ENCODE measurements at places on chromosomes 2 and 18.

- DNase-seq, result peak; percentile 56
These were observed 58.3 kb downstream of the WDR7 start for GRCh38 chr18:56709463-56709862.

- DNase-seq, result no peak
These were observed 541.2 kb downstream of the NUP35 start for GRCh38 chr2:183665425-183665824.

DNA sequence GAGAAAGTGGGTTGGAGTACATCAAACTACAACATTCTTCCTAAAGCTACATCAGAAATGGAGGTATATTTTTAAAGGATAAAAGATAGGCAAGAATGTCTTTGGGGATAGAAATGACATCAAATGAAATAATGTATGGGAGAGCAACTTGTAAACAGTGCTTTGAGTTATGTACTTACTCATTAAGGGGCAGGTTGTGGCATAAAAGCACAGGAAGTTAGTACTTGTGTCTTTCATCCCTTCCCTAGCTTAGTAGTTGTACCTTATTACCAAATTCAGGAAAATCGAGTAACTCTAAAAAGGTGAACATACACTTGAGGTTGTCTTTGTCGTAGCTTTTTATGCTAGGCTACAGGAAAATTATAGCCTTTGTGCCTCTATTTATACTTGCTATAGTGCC is 28.9 kb downstream of the PPP1CB start:
- DNase-seq, result no peak

DNA sequence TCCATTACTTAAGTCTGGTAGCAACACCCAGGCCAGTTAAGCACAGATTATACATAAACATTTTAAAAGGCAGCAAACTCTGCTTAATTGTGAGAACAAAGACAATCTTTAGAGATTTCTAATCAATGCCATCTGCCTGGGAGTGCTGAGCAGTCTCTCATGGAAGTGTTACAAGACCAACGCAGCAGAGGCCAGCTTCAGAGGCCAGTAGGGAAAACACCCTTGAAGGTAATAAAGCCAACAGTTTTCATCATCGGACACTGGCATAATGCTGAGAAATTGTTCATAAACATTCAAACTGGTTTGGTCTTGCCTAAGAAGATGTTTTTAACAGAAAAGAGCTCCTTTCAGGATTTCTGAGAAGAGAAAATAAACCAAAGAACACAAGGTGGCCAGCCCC is 35.0 kb downstream of the EPB41L3 start:
- DNase-seq, result no peak

DNA sequence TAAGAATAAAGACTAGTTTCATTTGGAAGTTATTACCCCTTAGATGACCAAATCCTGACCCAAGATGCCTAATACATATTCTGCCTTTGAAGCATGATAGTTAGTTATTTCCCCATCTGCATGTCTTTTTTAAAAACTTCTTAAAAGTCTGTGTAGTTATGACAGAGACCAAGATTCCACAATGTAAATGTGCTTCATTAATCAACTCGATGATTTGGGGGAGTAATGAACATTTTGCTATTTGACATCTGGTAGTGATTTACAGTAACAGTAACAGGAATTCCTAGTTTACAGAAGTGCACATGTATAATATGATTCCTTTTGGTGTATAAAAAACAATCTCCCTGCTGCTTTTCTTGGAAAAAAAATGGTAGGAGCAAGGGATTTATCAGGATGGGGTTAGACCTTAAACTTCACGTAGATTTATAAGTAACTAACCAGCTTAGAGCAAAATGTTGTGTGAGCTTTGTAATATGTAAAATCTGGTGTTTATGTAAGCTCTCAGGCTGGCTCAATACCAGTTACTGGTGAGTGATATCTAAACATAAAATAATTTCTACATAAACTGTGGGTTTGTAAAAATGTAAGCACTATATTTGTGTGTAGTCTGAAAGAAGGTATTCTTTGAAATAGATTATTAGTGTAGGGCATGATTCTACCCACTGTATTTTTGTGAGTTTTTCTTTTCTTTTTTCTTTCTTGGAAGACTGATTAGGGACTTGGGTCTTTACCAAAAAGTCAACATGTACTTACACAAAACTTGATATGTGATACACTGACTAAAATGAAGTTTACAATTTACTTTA is 641.6 kb downstream of the EPHA4 start:
- no peak for DNase-seq

DNA sequence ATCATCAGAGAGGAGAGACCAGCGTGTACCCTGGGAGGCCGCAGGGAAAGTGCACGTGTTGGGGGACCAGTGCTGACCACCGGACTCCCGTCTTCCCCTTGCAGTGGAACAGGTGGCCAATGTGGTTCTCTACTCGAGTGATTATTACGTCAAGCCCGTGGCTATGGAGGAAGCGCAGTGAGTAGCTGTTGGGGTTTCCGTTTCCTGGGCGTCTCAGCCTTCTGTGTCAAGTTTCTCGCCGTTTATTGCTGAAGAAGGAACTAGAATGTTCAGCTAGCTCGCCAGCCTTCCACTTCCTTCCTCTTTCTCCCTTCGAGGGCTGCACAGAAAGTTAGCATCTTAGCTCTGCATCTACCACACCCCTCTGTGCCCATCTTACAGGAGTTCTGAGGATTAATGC is 22.8 kb upstream of the DGKD start:
- no peak for DNase-seq

GRCh38 chr2:172861656-172862476 is 126.2 kb downstream of the RAPGEF4 start:
- no peak for DNase-seq

GRCh38 chr2:152510621-152511020 is 175.6 kb downstream of the FMNL2 start:
- DNase-seq, result no peak

GRCh38 chr2:121476684-121477083 is 54.0 kb upstream of the RNU4ATAC start:
- no peak for DNase-seq

GRCh38 chr2:67214585-67215185 is 182.4 kb upstream of the ETAA1 start:
- DNase-seq, result no peak

- DNase-seq, result no peak
These were observed 81.4 kb upstream of the MSH2 start for GRCh38 chr2:47321411-47322031.

DNA sequence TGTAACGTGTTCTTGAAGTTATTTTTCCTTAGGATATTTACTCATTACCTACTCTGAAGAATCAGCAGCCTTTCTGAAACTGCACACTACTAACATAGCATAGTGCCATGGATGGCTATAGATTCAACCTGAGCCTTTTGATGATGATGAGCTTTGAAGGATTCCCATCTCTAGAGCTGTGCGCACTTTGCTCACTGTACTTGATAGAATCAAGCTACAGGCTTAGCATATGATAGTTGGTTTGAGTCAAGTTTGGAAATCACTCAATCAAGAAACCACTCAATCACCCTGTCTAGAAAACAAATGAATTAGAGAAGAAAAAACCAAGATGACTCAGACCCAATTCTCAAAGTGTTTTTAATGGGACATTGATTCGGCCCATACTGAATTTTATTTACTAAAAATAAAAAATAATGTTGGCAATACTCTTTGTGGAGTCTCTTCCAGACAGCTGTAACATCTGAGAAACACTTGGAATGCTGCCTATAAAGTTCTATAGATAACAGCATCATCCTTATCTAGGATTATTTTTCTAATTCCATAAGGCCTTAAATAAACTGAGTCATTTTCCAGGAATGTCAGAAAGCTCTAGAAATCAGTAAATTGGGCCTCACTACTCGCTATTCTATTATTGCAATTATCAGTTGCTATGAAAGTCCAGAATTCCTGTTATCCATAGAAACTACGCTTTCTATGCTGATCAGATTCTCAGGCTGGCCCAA is 259.0 kb upstream of the ERBB4 start:
- DNase-seq, result no peak

- no peak for DNase-seq
These were observed 747.0 kb downstream of the BCL11A start for GRCh38 chr2:59806486-59806885.

DNA sequence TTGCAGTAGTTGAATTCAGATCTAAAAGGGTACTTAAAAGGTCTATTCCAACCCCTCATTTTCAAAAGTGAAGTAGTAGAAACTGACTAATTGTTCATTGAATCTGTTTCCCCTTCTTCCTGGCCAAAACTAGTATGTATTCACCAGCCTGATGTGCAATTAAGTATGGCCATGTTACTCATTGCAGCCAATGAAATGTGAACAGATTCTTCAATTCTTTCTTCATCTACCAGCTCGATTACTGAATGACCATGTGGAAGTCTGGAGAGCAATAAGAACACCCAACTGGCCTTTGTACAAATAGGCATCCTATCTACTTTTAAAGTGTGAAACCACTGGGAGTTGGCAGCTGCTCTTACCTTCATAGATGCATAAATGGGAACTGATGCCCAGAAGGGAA is 449.0 kb upstream of the ID2 start:
- DNase-seq, result no peak

GRCh38 chr18:54918060-54918459 is 41.2 kb downstream of the CCDC68 start:
- no peak for DNase-seq

DNA sequence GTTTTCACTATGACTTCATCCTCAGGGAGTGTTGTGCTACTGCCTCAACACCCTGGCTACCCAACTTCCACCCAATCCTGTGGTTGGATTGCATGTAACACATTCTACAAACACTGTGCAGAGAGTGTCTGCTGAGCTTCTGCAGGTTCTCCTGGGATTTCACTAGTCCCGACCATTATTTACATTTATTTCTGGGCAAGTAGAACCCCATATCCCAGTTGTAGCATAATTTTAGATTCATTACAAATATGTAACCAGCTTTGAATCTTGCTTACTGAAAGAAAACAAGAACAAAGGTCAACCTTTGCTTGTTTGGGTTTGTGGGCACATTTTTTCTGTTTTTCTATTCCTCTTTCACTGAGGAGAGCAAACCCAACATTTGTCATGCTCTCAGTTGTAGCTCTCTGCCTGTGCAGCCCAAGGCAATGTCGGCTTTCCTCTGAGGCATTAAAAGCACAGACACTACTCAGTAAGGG is 2036.1 kb upstream of the LRRTM1 start:
- no peak for DNase-seq

DNA sequence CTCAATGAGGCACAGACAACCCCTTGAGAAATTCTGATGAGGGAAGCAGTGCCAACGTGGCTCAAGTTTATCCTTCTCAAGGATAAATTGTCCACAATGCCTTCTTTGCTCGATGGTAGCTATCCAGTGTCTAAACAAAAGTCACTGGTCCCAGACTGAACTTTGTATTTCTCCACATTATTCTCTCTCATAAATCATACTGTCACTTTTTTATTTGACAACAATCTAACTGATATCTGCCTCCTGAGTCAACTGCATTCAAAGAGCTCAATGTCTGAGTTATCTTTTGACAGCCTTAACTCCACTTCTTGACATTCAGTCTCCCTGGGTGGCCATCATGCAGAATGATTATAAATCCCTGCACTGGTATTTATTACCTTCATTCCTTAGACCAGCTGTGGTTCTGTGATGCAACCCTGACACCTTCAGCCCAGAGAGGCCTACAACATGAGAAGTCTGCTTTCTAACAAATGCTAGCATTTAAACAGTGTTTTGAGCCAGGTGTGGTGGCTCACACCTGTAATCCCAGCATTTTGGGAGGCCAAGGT is 38.2 kb downstream of the IMMT start:
- DNase-seq, result no peak

DNA sequence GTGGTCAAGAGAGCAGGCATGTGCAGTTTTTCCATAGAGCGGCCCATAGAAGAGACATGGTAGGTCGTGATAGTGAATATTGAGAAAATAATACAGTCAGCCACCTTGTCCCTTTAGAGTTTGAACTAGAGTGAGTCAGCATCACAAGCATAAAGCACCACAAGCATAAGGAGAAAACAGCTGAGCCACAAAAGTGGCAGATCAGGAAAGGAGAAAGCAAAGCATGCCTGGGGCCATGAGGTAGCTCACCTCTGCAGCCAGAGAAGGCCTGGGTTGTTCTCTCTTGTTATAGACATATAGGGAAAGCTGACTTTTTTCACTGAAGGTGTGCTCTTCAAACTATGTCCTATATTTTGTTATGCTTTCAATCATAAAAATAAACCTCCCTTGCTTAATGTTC is 879.0 kb downstream of the DSC3 start:
- no peak for DNase-seq

DNA sequence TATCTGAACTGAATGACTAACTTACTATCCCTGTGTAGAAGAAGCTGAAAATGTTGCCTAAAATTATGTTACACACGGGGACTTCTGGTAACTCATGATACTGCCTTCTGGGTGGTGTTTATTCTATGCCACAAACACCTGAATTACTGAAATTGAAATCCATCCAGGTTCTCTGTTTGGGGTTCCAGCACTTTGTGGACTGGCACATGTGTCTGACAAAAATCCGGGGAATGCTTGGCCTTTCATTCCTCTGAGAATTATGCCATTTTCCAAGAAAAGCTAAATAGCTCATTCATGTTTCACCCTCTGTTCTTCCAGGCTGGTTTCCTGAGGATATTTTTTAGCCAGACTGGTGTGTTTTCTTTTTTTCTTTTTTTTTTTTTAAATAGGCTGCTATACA is 59.5 kb upstream of the POU3F3 start:
- no peak for DNase-seq

GRCh38 chr18:34740101-34740500 is 30.0 kb downstream of the DTNA start:
- no peak for DNase-seq

DNA sequence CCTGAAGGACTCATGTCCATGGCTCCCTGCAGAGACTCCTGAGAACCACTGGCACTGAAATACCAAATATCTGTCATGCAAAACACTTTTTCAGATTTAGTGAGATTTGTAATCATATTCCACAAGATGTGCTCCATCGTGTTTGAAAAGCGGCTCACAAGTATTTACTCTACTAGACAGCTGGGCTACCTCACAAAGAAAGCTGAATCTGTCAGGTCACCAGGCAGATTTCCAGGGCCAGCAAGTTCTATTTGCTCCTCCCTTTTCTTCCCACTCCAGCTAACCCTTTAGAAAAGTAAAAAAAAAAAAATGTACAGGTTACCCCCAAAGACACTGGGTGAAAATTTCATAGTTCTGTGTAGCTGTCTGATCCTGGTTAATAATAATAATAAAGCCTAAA is 22.9 kb downstream of the WIPF1 start:
- DNase-seq, result no peak

DNA sequence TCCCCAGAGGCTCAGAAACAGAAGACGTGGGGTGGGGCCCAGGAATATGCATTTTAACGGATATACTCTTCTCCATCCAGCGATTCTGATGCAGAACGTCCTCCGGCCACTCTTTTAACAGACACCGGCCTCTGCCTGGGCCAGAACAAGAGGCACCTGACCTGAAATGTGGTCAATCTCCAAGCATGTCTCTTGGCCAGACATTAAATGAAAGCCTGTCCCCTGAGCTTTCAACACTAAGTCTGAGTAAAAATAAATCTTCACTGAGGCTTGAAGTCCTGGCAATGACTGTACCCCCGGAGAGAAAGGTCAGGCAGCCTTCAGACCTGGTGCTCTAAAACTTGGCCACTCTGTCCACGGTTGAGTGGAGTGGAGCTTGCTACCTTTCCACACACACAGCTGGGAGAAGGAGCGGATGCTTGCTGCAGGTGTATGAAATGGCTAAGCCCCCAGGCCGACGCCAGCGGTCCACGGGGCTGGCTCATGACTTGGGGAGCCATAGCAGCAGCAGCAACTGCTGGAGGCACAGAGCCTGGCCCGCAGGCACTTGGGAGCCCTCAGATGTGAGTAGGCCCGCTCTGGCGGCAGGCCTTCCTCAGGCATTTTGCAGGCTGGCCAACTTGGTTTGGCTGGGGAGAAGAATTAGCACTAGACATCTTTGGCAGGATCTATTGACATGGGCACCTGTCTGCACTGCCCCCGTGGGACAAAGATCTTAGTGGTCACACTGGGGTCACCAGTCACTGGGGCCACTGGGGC is 79.7 kb downstream of the TMEM17 start:
- no peak for DNase-seq

Measured in COLO829 (cell line).